Stimulated activated CD4-positive, alpha-beta T cell treated with anti-CD3 and anti-CD28 coated beads, TNF-alpha, amount 100 ng/mL, for 4 hours (primary cell): ENCODE measurements at places on chromosomes 11 and 22.

DNA sequence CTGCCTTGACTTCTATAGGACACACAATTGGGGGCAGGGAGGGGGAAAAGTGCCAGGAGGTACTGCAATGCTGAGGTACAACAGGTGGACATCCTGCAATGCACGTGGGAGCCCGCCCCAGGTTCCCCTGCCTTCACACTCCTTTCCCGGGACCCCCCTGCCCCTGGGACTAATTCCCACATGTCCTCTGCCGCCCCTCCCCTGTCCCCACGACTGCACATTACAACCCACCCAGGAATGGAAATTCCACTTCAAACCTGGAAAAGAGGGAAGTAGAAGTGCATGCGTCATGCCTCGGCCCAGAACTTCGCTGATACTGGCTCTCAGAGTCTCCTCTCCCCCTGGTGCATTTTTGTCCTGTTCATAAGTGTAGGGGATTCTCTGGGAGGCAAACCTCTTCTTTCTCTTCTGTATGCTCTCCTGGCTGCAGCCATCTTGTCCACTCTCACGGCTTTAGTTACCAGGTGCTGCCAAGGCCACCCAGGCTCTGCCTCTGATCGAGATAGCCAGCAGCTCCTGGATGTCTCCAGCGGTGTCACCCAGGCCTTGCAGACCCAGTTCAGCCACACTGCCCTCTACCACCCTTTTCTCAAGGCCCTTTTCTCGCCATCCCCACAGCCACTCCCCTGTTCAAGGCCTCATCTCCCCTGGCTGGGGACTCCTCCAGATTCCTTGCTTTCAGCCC, 43.7 kb downstream of the GDPD5 start:
- no peak for DNase-seq

GRCh38 chr22:16601437-16602223, 9.0 kb upstream of the CCT8L2 start:
- no peak for DNase-seq

DNA sequence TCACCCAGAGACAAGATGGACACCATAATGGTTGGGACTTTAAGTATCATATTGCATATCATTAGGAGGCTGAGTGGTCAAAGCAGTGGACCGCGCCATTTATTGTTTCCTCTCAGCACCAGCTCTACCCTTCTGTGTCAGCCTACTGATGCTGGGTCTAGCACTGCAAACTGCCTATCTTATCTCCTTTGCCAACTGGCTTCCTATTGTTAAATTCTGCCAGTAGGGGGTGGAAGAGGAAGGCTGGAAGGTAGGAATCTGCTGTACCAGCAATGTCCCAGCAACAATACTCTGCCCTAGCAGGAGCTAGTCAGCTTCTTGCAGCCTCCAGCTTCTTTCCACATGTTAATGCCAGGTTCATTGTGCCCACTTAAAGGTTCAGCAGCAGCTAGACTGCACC, 367.1 kb upstream of the PDGFD start:
- DNase-seq = no peak

- no peak for DNase-seq
Measured at GRCh38 chr11:8192896-8193209, 24.0 kb upstream of the RIC3 start.

- no peak for DNase-seq
Measured at GRCh38 chr11:12205330-12205729, 94.9 kb downstream of the MICAL2 start.
